ENCODE measurements at places on chromosomes 3 and 15. TPM values are rescaled to one million over a fixed set of nuclear protein-coding genes. Genes with fewer than 3 reads are reported as not detected.

Gene CTXN2
- not detected for total RNA-seq

Gene CSPG4
- total RNA-seq, result 15.0 TPM

Gene NRG4
- 2.2 TPM for total RNA-seq

Gene C15orf40
- 17.8 TPM for total RNA-seq

Gene NKTR
- 87.3 TPM for total RNA-seq

Gene HTR3E
- total RNA-seq, result not detected

Gene GOLGA6L10
- total RNA-seq, result 0.41 TPM

Gene GRIP2
- 1.1 TPM for total RNA-seq

Gene ANKRD34C
- not detected for total RNA-seq

Gene GOLGA6D
- not detected for total RNA-seq

Gene KIF15
- total RNA-seq, result 1.3 TPM

GRCh38 chr3:127831723-127832172 lies 9.4 kb upstream of the MGLL start:
- no peak overlapping the region for H3K27ac ChIP-seq
- no peaks in the 10 kb centered on the region for H3K27me3 ChIP-seq
- peak; percentile 81 for DNase-seq
- H3K4me3 ChIP-seq, result no peak overlapping the region
- H3K36me3 ChIP-seq, result no peaks in the 10 kb centered on the region

- no peak for DNase-seq
- no peaks in the 10 kb centered on the region for H3K36me3 ChIP-seq
- H3K27me3 ChIP-seq, result no peaks in the 10 kb centered on the region
- H3K4me1 ChIP-seq, result no peaks in the 10 kb centered on the region
These were observed 11.0 kb upstream of the KNG1 start for GRCh38 chr3:186705882-186706780.

DNA sequence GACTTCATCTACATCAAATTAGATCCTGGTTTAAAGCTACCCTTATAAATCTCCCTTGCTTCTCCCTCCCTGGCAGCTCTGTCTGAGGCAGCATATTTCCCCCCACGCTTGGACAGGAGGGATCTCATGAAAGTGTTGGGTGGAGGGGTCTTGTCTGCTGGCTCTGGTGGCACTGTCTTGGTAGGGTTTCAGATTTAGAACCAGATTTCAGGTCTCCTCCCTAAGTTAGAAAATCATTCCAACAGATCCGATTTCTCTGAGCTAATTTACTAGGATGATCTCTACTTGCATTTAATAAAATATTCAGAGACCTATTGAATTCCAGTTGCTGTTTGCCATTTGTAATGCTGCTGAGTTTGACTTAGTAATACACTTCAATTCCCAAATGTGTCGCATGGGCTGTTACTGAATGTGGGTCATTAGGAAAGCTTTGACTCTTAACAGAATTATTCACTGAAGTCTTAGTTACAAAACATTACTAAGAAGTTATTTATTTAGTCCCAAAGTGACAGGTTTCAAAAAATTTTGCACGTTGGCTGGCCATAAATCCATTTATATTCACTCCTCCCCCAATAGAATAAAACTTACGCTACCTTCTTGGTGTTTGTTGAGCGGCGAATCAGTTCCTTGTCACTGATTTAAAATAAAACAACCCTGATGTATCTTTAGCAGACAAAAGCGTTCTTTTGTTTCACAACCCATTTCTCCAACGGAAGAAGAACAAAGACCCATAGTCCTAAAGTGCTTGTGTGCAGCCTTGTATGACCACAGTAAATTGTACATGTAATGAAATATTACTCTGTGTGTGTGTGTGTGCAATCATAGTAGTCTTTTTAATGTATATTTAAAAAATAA lies 84.5 kb downstream of the TRAK1 start:
- H3K27me3 ChIP-seq, result no peaks in the 10 kb centered on the region
- peaks cover 9% of the 10 kb centered on the region for H3K36me3 ChIP-seq
- DNase-seq, result no peak
- H3K27ac ChIP-seq, result no peak overlapping the region
- no peak overlapping the region for H3K4me3 ChIP-seq
- H3K4me1 ChIP-seq, result peaks cover 12% of the 10 kb centered on the region

GRCh38 chr15:63600001-63600615 lies 2.9 kb downstream of the FBXL22 start:
- peaks cover 49% of the 10 kb centered on the region for H3K4me1 ChIP-seq
- H3K27me3 ChIP-seq, result no peaks in the 10 kb centered on the region
- no peak for DNase-seq
- no peaks in the 10 kb centered on the region for H3K36me3 ChIP-seq

- peak overlapping the region; percentile 97 for H3K27ac ChIP-seq
- DNase-seq, result no peak
- H3K27me3 ChIP-seq, result no peaks in the 10 kb centered on the region
These were observed 340 bp downstream of the TTLL3 start for GRCh38 chr3:9810433-9810770.

- DNase-seq, result no peak
- no peaks in the 10 kb centered on the region for H3K27me3 ChIP-seq
- H3K36me3 ChIP-seq, result peaks cover 59% of the 10 kb centered on the region
These were observed 4.4 kb downstream of the SPG11 start for GRCh38 chr15:44659056-44659455.

GRCh38 chr3:191239407-191240031 lies 40.5 kb downstream of the OSTN start:
- DNase-seq, result no peak
- no peaks in the 10 kb centered on the region for H3K4me1 ChIP-seq
- H3K27ac ChIP-seq, result no peak overlapping the region
- H3K4me3 ChIP-seq, result no peak overlapping the region
- H3K27me3 ChIP-seq, result no peaks in the 10 kb centered on the region
- H3K36me3 ChIP-seq, result no peaks in the 10 kb centered on the region

- H3K27me3 ChIP-seq, result no peaks in the 10 kb centered on the region
- DNase-seq, result no peak
- H3K4me3 ChIP-seq, result peak overlapping the region; percentile 93
- H3K36me3 ChIP-seq, result peaks cover 18% of the 10 kb centered on the region
- peaks cover 43% of the 10 kb centered on the region for H3K4me1 ChIP-seq
These were observed 1.1 kb downstream of the ZBTB47 start for GRCh38 chr3:42654331-42655201.

DNA sequence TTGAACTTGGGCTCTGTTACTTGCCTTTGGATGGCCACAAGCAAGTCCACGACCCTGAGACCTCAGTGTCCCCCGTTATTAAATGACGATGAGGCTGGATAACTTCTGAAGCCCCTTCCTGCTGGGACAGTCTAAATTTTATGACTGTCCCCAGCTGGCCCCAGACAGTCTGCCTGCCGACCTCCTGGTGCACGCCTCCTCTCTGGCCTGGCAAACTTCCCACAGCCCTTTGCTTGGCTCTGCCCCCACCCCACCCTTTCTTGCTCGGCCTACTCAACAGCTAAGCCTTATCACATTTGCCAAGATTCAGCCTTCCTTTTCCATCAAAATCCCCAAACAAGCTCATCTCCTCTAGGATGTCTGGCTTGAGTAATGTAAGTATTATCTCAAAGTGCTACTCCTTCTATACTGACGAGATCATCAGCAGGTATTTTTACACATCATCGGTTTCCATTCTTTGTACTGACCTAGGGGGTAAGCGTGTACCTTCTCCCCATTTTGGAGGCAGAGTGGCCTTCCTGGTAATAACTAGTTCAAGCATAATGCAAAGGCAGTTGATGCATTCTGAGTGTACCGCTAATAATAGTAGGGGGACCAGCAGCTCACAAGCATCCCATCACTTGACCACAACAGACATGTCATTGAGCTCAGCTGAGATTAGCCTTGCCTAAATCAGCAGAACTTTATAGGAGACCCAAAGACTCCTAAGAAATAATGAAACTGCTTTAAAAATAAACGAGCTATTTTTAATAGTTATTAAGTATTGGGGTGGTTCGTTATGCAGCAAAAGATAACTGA lies 120.8 kb upstream of the HACD2 start:
- no peaks in the 10 kb centered on the region for H3K36me3 ChIP-seq
- H3K27ac ChIP-seq, result no peak overlapping the region
- H3K4me1 ChIP-seq, result peaks cover 19% of the 10 kb centered on the region
- H3K27me3 ChIP-seq, result no peaks in the 10 kb centered on the region
- no peak overlapping the region for H3K4me3 ChIP-seq

GRCh38 chr3:4551794-4552442 lies 58.8 kb downstream of the ITPR1 start:
- H3K4me1 ChIP-seq, result peaks cover 26% of the 10 kb centered on the region
- no peaks in the 10 kb centered on the region for H3K36me3 ChIP-seq
- no peak overlapping the region for H3K27ac ChIP-seq
- DNase-seq, result no peak
- H3K4me3 ChIP-seq, result no peak overlapping the region

DNA sequence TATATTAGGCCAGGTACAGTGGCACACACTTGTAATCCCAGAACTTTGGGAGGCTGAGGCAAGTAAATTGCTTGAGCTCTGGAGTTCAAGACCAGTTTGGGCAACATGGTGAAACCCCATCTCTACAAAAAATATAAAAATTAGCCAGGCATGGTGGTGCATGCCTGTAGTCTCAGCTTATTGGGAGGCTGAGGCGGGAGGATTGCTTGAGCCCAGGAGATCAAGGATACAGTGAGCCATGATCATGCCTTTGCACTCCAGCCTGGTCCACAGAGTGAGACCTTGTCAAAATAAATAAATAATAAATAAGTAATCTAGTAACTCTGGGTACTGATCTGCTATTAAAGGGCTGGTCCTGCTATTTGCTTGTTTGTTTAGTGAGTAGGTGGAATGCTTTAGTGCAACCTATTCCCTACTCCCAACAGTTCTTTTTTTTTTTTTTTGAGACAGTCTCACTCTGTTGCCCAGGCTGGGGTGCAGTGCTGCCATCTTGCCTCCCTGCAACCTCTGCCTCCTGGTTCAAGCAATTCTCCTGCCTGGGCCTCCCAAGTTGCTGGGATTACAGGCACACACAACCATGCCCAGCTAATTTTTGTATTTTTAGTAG lies 9.1 kb upstream of the INO80 start:
- H3K27me3 ChIP-seq, result no peaks in the 10 kb centered on the region
- H3K4me1 ChIP-seq, result no peaks in the 10 kb centered on the region
- no peaks in the 10 kb centered on the region for H3K36me3 ChIP-seq
- no peak overlapping the region for H3K27ac ChIP-seq
- no peak overlapping the region for H3K4me3 ChIP-seq

GRCh38 chr3:66585520-66586095 lies 84.8 kb upstream of the LRIG1 start:
- DNase-seq, result no peak
- H3K36me3 ChIP-seq, result no peaks in the 10 kb centered on the region
- no peaks in the 10 kb centered on the region for H3K27me3 ChIP-seq
- H3K4me1 ChIP-seq, result no peaks in the 10 kb centered on the region
- H3K4me3 ChIP-seq, result no peak overlapping the region

GRCh38 chr3:46905661-46906451 lies 28.3 kb downstream of the PTH1R start:
- DNase-seq, result peak; percentile 30
- H3K27ac ChIP-seq, result no peak overlapping the region
- H3K36me3 ChIP-seq, result no peaks in the 10 kb centered on the region
- H3K4me3 ChIP-seq, result no peak overlapping the region
- H3K4me1 ChIP-seq, result peaks cover 19% of the 10 kb centered on the region
- peaks cover 4% of the 10 kb centered on the region for H3K27me3 ChIP-seq

- no peaks in the 10 kb centered on the region for H3K36me3 ChIP-seq
- no peaks in the 10 kb centered on the region for H3K27me3 ChIP-seq
- peak overlapping the region; percentile 61 for H3K4me3 ChIP-seq
- peaks cover 14% of the 10 kb centered on the region for H3K4me1 ChIP-seq
- no peak overlapping the region for H3K27ac ChIP-seq
These were observed 843 bp downstream of the CHRNA5 start for GRCh38 chr15:78565951-78566774.

GRCh38 chr15:51038974-51039319 lies 55.8 kb downstream of the TNFAIP8L3 start:
- H3K27ac ChIP-seq, result no peak overlapping the region
- H3K4me1 ChIP-seq, result no peaks in the 10 kb centered on the region
- no peak for DNase-seq
- no peaks in the 10 kb centered on the region for H3K27me3 ChIP-seq
- no peaks in the 10 kb centered on the region for H3K36me3 ChIP-seq
- H3K4me3 ChIP-seq, result no peak overlapping the region

DNA sequence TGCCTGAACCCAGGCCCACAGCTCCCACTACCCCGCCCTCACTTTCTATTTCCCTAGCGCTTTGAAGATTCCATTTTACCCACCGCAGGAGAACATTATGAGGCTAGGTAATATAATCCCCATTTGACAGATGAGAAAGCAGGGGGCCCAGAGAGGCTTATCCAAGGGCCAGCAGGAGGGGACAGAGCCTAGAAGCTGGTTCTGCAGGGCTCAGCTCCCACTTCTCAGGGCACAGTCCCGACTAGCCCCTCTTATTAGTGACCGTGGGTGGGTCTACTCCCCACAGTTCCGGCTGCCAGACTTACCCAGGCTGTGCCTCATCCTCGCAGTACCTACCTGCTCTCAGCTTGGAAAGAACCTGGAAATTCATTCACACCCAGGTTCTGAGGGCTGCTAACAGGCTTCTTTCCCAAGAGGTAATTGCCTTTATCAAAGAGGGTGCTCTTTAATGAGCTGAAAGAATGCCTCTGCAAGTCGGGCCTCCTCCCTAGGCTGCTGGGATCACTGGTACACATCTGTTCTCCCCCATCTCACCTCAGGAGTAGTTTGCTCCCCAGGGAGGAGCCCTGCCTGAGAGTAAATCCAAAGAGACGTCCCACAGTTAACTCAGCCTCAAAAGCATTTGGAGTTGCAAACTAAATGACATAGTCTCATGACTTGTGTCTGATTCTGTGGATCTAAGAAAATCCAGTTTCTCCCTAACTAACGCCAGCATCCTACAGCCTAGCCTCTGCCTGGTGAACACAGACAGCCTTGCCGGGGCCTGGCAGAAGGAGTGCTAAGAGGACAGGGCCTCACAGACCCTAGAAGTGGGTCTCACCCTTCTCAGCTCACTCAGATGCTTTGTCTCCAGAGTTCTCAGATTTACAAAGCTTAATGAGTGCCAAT lies 125.0 kb downstream of the CHSY1 start:
- H3K36me3 ChIP-seq, result no peaks in the 10 kb centered on the region
- H3K4me3 ChIP-seq, result no peak overlapping the region
- peaks cover 62% of the 10 kb centered on the region for H3K4me1 ChIP-seq
- H3K27me3 ChIP-seq, result no peaks in the 10 kb centered on the region

DNA sequence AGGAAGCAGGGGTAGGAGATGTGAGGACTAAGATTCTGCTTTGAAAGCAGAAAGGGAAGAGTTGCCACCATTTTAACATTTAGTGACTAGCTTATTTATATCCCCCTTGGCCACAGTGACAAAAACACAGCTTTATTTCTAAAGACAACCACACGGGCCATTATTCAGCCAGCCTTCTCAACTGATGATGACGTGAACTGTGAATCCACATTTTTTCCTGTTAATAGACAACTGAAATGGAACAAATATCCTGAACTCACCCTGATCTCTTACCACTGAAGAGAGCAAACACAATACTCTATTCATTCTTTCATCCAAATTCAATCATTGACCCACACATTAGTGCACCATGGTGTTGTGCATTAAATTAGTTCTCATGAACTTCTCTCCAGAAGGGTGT lies 145.1 kb downstream of the TNIK start:
- H3K36me3 ChIP-seq, result no peaks in the 10 kb centered on the region
- no peak overlapping the region for H3K27ac ChIP-seq
- H3K27me3 ChIP-seq, result no peaks in the 10 kb centered on the region

GRCh38 chr15:26891448-26892181 lies 24.8 kb downstream of the GABRA5 start:
- H3K4me1 ChIP-seq, result peaks cover 8% of the 10 kb centered on the region
- H3K4me3 ChIP-seq, result peak overlapping the region; percentile 28
- DNase-seq, result no peak
- H3K36me3 ChIP-seq, result no peaks in the 10 kb centered on the region

Measured in lower lobe of right lung (tissue), 2 donors.